ENCODE measurements at places on chromosomes 7 and 10.

DNA sequence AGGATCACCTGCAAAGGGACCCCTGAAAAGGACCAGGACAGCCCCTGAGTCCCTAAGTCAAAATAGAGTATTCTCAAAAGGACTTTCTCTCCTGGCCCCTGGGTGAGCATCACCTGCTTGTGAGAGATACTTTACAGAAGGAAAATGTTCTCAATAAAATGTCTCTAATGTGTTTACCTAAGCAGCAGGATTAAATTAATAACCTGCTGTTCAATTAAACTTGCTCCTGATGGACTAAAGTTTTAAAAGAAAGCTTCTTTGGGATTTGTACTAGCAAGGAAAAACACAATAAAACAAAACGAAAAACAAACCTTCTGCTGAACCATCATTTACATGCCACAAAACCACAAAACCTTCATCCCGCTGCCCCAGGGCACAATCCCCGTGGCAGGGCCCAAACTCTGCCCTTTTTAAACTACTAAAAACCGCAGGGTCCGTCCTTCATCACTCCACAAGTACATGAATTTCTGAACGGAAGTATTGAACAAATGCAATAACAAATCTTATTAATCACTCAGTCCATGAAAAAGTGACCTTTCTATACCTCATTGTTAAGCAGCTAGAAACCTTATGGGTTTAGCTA, 197.7 kb downstream of the TCERG1L start:
- no peak for DNase-seq

- DNase-seq = no peak
Observed at GRCh38 chr7:8236780-8237407, 25.1 kb downstream of the ICA1 start.

- no peak for DNase-seq
Observed at GRCh38 chr10:89452193-89452592, 37.8 kb downstream of the IFIT5 start.

- no peak for DNase-seq
Observed at GRCh38 chr7:56110611-56111010, 4.3 kb upstream of the CHCHD2 start.

- DNase-seq = no peak
Observed at GRCh38 chr10:86401588-86402282, 35.1 kb upstream of the GRID1 start.

DNA sequence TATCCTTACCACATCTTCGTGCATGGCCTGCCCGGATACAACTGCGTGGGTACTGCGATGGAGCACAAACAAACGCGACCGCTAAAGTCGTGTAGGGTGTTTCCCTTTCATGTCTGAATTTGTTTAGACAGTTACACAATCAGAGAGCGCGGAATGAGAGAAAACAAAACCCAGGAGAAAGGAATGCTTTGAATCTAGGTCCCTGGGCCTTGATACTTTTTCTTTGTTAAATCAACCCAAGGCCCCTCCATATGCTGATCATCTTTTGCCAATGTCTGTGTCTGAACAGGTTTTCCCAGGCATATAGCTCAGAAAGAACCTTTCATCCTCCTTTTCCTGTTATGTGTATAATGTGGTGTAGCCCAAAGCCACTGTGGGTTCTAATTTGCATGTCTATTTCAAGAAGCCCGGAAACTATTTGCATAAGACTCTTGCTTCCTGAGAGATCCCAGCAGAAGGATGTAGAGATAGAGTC, 145.8 kb downstream of the FRMD4A start:
- DNase-seq = no peak

DNA sequence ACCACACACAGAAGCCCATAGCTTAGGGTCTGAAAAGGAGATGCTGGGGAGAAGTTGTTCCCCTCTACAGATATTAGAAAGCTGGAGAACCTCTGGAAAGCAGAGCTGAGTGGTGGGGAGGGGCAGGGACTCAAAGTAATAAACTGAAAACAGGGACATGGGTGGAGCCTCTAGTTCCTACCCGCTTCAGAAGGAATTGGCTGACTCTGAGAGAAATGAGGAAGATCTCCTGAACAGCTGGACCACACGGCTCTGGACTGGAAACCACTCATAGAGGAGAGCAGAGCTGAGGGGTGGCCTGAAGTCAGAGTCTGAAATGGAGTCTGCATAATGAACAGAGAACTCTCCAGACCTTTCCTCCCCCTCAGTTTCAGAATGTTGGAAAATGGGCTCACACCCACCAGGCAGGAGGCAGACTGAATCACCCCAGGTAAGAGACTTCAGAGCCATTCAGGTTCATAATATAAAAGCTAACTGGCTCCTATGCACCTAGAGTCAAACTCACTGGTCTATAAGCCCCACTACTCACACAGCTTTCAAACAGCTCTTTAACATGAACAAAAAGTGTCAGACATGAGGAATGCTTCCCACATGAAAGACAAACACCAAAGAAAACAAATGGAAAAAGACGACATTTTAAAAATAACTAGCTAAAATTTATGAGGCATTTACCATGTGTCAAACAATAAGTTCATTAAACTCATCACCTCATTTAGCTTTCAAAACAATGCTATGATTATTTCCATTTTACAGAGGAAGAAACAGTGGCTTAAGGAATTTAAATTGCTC, 68.1 kb downstream of the RNF216 start:
- DNase-seq = no peak

DNA sequence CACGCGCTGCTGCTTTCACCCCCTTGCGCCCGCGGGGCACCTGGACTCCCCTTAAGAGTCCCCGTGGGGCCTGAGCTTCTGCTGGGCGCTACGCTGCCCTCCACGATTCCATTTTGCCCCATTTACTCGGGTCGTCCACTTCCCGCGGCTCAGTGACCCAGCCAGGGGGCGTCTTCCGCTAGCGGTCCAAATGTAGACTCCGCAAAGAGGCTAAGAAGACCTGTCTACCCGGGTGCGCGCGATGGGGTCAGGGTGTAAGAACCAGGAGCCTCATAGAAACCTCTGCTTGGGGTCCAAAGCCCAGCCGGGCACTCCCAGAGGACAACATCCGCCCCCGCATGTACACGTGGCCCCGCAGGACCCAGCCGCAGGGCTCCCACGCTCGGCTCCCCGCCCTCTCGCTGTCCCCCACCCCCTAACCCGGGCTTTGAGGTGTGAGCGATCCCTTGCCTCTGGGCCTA, 5.2 kb upstream of the HMX2 start:
- no peak for DNase-seq

DNA sequence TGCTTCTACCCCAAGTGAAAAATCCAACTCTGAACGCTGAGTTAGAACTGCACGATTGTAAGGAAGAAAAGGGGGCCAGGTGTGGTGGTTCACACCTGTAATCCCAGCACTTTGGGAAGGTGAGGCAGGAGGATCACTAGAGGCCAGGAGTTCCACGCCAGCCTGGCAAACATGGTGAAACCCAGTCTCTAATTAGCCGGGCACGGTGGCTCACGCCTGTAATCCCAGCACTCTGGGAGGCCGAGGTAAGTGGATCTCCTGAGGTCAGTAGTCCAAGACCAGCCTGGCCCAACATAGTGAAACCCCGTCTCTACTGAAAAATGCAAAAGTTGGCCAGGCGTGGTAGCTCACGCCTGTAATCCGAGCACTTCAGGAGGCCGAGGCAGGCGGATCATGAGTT, 9.0 kb downstream of the GUSB start:
- DNase-seq = no peak

- DNase-seq = no peak
Observed at GRCh38 chr10:133059571-133059970, 28.2 kb upstream of the ADGRA1 start.

- no peak for DNase-seq
Observed at GRCh38 chr7:84021292-84021908, 173.2 kb downstream of the SEMA3A start.

- no peak for DNase-seq
Observed at GRCh38 chr7:27224983-27225934, 17.3 kb upstream of the EVX1 start.

GRCh38 chr10:69934768-69935167, 117.9 kb upstream of the MACROH2A2 start:
- DNase-seq = no peak

- peak; percentile 80 for DNase-seq
Observed at GRCh38 chr7:116354546-116355423, 144.4 kb downstream of the TES start.

- DNase-seq = peak; percentile 8
Observed at GRCh38 chr7:78260826-78261225, 462.3 kb downstream of the PHTF2 start.

DNA sequence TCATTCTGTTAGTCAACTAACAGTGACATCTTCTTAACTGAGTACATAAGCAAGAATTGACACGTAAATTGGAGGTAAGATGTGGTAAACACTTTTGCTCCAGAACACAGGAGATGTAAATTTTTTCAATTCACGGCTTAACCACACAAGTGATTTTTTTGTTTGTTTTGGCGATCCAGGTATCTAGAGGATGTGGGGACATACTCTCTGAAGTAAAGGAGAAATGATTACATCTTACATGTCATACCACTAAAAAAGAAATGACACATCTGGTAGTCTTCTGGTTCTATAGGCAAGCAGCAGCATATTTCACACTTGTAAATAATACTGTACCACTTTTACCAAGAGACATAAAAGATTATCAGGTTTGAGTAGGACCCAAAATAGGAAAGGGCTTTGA, 200.3 kb upstream of the ZWINT start:
- DNase-seq = no peak

DNA sequence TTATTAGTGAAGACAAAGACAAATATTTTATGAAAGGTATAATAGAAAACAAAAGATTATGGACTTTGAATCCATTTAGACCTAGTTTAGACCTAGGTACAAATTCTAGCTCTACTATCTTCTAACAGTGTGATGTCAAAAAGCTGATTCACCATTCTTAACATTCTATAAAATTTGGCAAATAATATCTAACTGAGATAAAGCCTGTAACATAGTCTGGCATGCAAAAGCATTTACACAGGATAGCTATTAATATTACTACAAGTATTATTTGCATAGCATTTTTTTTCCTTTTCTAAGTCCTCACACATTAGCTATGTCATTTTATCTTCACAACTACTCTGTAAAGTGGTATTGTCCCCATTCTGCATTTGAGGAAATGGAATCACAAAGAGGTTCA, 179.6 kb upstream of the LRRTM3 start:
- no peak for DNase-seq

GRCh38 chr10:25017154-25017590, 760 bp downstream of the THNSL1 start:
- no peak for DNase-seq

DNA sequence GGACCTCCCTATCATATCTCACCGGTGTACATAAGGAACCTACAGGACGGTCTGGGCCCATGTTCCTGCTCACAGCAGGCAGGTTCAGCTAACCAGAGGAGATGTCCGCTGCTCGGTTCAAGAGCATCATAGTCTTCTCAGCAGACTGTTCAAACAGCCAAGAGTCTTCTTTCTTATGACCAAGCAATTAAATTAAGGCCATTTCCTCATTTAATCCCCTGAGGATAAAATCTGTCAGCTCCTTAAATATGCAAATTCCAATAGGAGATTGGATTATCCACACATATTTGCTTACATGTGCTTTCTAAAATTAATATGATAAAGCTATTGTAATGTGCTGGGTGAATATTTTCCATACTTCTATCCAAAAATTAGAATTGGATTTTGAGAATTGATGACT, 59.7 kb downstream of the LMBR1 start:
- no peak for DNase-seq

DNA sequence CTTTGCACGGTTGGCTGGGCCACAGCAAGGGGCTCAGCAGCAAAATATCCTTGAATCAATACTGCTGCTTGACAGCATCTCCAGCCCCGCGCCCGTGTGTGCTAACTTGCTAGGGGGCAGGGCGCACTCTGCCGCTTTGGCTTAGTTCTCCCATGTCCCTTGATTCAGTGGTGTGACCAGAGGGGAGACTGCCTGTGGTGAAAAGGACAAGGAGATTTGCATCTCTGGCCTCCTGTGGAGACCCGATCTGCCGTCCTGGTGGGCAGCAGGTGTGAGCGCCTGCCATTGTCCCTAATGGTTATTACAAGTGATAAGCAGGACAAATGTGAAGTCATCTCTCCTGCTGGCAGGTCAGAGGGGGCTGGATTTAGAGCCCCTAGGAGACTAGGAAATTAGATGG, 500.2 kb upstream of the GALNT17 start:
- DNase-seq = no peak

DNA sequence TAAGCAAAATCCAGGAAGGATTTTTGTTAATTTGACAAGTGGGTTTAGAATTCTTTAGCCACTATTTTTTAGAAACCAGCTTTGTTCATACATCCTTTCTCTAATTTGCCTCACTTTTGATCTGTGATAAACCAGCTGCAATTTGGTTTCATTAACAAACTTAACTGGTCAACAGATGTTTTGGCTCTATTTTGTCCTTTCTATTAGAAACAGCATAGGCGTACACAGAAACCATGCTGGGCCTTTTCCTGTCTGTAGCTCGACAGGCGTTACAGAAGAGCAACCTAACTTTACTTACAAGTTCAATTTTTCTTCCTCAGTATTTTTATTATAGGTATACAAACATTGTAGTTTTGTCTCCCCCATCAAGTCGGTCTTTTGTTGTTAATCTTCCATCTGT, 28.2 kb downstream of the KAT6B start:
- DNase-seq = no peak

DNA sequence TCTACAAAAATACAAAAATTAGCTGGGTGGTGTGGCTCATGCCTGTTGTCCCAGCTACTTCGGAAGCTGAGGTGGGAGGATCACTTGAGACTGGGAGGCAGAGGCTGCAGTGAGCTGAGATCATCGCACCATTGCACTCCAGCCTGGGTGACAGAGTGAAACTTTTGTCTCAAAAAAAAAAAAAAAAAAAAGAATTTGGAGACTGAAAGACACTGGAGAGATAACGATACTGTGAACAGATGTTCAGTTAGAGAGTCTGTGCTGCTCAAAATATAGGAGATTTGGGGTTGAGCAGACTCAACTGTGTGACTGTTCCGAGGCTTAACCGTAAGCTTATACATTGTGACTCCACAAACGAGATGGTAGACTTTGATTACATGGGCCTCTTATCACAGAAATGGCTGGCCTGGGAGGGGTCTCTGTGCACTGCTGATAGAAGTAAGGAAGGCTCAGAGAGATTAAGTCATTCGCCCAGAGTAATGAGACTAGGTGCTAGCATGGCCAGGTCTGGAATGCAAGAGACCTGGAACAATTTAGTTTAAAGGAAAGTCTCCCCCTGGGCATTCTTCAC, 19.4 kb downstream of the WBP1L start:
- DNase-seq = no peak

GRCh38 chr10:43194859-43195258, 56.6 kb downstream of the CSGALNACT2 start:
- DNase-seq = no peak

DNA sequence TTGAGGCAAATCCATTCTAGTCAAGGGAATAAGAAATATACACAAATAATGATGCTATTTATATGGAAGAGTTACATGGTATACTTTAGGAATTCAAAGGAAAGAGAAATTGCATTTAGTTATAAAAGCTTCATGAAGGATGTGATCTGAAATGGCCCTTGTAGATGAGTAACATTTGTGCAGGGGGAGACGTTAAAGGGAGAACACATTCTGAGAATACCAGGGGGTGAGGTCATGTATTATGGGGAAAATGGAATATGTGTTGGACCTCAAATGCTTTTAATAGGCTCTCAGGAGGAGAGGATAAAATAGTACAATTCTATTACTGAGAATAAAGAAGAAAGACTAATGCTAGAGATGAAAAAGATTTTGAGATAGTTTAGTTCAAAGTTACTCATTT, 122.5 kb upstream of the NOBOX start:
- DNase-seq = no peak

GRCh38 chr7:70607759-70608158, 524.2 kb upstream of the GALNT17 start:
- DNase-seq = no peak

Measured in fibroblast of skin of left biceps (primary cell).